ENCODE measurements at places on chromosomes 3 and 15.

DNA sequence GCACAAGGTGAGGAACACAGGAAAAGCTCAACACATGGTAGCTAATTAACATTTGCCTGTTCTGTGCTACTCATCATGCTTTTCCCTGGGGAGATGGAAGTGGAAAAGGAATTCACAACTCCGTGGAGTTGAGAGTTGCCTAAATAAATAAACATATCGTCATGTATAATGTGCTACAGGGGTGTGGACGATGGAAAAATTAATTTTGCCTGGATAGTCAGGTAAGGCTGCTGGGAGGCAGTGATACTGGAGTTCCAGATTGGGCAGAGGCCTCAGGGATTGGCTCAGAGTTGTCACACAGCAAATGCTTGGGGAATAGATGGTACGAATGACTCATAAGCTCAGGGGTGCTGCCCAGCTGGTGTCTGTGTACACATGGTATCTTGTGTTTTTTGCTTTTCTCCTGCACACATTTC is 3.1 kb upstream of the ABHD6 start:
- no peak for DNase-seq

- no peak for DNase-seq
Measured at GRCh38 chr3:192819001-192819569, 91.7 kb upstream of the FGF12 start.

DNA sequence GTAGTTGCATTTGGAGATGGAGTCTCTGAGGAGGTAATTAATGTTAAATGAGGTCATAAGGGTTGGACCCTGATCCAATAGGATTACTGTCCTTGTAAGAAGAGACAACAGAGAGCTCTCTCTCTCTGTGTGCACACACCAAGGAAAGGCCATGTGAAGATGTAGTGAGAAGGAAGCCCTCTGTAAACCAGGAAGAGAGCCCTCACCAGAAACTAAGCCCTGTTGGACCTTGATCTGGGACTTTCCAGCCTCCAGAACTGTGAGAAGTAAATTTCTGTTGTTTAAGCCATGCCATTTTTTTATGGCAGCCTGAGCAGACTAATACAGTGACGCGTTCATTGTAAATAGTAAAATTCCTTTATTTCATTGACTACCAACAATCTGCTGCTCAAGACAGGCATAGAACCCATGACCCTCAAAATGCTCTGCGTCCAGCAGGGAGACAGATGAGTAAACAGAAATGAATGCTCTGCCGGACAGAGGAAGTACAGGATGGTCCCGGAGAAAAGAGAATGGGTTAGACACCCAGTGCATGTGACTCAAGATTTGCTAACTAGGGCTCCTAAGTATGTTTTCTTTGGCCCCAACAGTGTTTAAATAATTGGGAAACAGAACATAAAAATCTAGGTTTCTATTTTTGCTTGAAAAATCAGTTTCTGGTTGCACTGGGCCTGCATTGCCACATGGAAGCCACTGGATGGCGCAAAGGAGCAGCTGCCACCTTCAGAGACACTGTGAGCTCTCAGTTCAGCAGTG is 37.9 kb upstream of the TNFAIP8L3 start:
- DNase-seq: peak; percentile 11

- no peak for DNase-seq
Measured at GRCh38 chr3:136678981-136679380, 73.2 kb downstream of the STAG1 start.

DNA sequence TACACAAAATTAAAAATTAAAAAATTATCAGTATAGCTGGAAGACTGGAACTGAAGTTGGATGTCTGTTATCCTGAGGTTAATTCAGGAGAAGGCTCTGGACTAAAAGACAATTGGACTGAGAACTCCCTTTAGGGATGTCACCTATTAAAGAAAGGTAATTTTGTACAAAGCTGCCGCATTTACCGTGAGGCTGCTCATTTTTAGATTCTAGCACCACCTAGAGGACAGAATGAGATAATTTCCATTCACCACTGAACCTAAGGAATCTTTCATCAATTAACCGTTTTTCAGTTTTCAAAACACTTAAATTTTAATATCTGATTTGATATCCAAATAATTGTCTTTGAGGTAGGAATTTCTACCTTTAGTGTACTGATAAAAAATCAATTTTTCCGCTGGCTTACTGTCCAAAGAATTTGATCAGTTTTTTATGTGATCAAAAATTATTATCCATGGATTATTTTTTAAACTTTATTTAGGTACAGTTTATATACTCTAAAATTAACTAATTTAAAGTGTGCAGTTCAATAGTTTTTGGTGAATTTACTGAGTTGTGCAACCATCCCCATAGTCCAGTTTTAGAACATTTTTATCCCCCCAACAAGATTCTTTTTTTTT is 106.7 kb upstream of the TNIK start:
- peak; percentile 45 for DNase-seq

Data from NCI-H146 (cell line).